Right forelimb (tissue), 1 donor: ENCODE measurements at places on chromosomes 16 and 17.

- no peak for DNase-seq
Observed at GRCh38 chr16:81117436-81117835, 21.2 kb upstream of the GCSH start.

DNA sequence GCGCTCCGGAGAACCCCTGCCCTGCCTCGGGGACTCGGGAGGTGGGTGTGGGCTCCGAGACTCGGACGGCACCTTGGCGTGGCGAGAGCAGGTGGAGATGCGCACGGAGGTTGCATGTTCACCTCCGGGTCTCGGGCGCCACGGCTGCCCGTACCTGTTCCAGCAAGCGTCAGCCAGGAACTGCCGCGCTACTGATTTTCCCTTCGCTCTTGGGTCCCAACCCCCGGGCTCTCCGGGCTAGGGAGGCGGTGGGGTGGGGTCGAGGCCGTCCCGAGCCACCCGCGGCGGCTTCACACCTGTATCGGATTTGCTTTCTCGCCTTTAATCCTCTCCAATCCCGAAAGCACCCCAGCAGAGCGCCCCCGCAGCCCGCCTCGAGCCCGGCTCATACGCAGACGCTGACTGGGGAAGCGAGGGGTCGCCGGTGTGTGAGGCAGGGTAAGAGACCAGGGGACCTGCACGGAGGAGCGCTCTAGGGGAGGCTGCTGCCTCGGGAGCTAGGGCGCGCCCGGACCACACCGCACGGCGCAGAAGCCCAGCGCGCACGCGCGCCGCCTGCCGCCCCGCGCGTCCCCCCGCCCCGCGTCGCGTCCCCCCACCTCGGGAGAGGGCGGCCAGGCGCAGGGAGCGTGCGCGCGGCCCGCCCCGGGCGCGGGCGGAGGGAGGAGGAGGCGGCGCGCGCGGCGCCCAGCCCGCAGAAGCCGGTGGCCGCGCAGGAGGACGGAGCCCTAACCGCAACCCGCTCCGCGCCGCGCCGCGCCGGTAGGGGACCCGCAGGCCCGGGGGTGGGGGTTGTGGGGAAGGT is at the start of gene DUSP14:
TSS of gene DUSP14 (plus strand) at position 695 of the 805 bp plus-strand sequence. CDS start 22,382 bp downstream, outside the sequence.
- peak; percentile 87 for DNase-seq

DNA sequence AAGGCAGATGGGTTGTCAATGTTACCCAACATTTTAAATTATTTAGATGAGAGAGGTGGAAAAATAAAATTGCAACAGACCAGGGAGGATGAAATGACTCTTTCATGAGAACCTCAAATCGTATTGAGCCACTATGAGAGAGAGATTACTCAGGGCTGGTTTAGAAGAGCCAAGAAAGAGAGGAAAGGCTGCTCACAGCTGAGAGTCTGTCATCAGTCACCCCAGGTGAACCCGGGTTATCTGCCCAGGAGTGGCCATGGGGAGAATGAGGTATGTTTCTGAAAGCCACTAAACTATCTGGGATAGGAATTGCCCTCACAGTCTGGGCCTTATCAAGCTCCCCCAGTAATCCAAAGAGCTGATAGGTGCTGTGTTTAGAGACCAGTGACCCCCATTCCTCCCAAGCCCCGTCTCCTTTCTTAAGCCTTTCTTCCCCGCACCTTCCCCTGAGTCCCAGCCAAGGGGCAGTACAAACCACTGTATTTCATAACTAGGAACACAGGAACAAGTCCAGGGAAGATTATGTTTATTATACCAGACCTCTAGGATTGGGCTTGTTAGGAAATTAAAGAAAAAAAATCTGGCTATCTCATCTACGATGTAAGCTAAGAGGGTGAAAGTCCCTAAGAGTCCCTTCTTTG is 158.9 kb upstream of the NOL11 start:
- DNase-seq: no peak

DNA sequence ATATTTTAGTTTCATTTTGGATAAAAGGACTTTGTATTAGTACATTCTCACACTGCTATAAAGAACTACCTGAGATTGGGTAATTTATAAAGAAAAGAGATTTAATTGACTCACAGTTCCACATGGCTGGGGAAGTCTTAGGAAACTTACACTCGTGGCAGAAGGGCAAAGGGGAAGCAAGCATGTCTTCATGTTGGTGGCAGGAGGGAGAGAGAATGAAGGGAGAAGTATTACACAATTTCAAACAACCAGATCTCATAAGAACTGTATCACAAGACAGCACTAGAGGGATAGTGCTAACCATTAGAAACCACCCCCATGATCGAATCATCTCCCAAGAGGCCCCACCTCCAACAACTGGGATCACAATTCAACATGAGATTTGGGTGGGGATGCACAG is 142.9 kb downstream of the USP31 start:
- DNase-seq: no peak

- no peak for DNase-seq
Observed at GRCh38 chr17:31869797-31870568, 10.9 kb upstream of the COPRS start.

DNA sequence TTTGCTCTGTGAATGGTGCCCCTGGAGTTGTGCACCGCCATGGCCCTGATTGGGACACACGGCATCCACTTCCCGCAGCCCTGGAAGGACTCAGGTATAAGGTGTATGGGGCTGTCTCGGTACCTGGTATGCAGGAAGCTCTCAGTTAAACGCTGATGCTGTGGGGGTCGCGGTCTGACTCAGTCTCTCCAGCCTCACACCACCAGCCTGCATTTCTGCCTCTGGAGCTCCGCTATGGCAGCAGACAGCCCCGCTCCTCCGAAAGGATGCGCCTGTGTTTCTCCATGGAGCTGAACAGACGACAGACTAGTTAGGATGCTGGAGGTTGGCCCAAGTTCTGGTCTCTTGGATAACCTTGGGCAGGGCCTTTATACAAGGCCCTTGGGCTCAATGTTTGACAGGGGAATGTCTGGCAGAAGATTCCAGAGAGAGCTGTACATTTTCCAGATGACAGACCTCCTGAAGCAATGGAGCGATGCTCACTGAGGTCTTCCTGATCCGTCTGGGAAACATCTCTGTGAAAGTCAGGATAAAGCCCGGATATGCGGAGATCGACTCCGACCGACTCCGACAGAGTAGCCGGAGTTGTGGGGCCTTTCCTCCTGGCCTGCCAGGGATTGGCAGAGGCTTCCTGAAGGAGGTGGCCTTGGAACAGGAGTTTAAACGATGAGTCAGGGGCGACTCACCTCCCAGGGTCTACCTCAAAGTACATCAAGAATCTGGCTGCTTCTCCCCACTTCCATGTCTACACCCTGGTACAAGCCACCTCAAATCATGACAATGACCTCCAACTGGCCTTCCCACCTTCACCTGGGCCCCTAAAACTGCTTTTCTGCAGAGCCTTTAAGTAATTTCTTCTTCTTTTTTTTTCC is 21.9 kb upstream of the BCAR1 start:
- no peak for DNase-seq

DNA sequence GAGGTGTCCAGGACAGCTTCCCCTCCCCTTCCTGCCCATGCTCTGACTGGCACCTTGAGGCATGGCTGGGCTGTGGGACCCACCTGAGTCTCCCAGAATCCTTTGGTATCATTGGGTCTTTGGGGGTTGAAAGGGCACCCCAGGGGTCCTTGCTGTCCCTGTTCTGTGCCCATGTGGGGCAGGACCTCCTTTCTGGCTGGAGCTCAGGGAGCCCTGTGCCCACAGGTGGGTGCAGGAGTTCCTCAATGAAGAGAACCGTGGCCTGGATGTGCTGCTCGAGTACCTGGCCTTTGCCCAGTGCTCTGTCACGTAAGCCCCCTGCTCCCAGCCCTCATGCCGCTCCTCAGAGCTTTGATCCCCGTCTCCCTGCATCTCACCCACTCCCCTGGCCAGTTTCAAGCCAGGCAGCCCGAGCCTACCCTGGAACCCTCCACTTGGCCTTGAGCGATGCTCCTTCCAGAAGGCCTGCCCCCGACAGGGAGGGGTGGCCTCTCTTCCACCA is 11.8 kb downstream of the FMNL1 start:
- no peak for DNase-seq

DNA sequence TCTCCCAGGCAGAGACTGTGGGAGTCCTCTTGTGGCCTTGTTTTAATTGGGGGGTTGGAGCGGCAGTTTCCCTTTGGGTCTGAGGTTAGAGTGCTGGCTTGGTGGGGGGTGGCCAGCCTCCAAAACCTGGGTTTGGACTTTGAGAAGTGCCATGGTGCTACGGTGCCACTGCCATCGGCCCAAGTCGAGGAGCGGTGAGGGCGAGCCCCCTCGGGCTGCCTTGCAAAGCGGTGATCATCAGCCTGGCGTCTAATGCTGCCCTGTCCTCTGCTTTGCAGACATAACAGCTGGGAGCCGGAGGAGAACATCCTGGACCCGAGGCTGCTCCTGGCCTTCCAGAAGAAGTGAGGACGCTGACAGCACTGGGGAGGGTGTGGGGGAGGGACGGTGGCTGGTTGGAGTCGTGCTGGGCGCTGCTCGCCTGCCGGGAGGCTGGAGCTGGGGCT is 1.2 kb downstream of the CBX2 start:
- DNase-seq: no peak

DNA sequence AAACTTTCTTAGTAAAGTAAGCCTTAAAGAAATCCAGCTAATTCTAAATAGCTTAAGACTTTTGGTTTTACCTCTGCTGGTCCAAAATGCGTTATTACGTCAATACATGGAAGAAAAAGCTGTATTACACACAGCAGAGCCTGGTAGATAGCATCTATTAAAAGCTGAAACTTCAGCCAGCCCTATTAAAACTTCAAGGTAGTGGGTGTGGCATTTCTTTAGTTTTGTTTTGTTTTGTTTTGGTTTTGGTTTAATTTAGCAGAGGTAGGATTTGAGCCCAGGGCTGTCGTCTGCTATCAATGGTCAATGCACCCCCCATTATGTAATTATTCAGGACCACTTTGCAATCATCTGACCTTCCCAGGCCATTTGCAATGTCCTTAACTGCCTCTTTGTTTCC is 318.4 kb upstream of the MAF start:
- DNase-seq: no peak

- DNase-seq: no peak
Observed at GRCh38 chr17:83185023-83186002, 105.9 kb downstream of the METRNL start.

DNA sequence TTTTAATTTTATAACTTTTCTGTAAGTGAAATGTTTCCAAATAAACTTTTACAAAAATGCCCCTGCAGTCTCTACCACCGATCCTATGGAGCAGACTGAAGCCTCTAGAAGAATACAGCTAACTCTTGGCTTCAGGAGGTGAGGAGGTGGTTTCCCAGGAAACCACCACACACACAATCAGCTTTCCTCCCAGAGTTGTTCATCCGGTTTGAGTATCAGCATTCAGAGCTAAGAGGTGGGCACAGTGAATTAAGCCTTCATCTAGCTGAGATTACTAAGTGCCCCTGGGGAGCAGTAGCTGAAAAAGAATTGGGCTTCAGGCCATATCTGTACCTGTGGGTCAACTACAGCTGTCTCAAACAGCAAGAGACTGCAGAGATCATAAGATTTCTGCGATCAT is 139.7 kb downstream of the AATF start:
- DNase-seq: no peak

DNA sequence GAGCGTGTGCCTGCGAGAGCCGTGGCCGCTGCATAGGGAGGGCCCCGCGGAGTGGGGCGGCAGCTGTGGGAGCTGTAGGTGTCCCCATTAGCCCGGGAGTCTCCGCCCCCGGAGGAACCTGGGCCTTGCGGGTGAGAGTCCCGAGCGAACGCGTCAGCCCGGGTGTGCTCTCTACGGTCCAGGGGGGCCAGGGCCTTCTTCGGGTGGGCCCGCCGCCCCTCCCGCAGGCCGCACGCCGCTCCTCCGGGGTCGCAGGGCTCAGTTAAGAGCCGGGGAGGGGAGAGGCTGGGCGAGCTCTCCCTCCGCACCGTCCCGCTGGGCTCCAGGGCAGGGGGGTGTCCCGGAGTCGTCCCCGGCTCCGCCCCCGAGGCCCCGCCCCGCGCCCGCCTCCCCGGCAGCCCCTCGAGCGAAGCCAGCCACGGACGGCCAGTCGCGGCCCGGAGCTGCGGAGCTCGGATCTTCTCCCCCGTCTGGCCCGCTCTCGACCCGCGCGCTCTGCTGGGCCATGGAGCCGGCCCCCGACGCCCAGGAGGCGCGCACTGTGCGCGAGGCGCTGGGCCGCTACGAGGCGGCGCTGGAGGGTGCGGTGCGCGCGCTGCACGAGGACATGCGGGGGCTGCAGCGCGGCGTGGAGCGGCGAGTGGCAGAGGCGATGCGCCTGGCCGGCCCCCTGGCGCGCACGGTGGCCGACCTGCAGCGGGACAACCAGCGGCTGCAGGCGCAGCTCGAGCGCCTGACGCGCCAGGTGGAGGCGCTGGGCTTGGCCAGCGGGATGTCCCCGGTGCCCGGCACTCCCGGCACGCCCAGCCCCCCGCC is at the start of gene SMTNL2:
TSS of gene SMTNL2 (plus strand) at position 429 of the 816 bp plus-strand sequence. CDS start at position 506, 77 bp downstream.
- DNase-seq: peak; percentile 64

DNA sequence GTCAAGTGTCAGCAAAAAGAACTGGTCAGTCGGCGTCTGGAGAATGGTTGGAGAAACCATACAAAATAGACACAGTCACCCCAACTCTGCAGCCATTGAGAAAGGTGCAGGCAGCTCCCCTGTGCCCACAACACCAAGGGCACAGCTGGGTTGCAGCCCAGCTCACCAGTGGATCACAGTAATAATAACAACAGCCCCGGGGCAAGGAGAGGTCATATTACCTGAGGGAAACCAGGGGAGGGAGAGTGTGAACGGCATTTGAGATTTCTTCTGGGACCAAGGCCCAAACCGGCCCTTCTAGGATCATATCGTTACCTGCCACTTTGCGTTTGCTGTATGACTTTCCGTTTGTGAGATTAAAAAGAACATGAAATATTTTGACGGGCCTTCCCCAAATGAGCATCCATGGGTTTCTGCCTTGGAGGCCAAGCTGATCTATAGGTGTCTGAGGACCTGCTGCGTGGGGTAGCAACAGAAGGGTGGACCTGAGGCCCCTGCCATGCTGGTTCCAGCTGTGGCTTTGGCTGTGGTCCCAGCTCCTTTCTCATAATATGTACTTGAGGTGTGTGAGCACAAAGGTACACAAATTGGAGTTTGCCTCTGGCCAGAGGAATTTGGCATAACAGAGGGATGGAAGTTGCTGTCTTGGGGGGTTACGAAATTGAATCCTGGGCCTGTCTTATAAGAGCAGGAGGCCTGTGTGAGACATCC is 154.6 kb downstream of the CMIP start:
- no peak for DNase-seq

DNA sequence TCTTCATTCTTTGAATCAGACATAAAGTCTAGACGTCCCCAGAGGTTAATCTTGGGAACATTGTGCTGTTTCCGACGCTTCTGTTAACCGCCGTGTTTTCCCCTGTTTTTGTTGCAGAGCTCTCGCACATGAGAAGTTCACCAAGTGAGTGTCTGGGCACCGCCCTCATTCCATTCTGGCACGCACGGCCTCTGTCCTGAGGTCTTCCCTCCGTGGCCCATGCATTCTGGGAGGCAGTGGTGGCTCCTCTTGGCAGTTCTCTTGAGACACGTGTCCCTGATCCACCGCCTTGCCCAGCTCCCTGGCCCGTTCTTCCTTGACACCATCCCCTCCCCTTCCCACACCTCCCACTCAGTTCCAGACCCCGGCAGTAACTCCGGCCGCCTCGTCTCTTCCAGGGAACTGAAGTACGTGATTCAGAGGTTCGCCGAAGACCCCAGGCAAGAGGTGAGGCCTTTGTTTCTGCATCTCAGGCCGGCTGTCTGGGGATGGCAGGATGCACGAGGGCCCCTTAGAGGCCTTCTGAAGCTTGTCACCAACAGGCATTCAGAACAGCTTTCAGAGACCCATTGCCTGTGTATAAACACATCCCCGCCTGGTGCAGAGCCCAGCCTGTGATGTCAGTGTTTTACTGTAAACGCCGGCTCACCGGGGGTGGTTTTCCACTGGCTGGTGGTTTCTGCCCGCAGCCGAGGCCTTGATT is 85.9 kb upstream of the PLCG2 start:
- DNase-seq: no peak

GRCh38 chr17:40129498-40129897 is 7.7 kb downstream of the MSL1 start:
- no peak for DNase-seq

- no peak for DNase-seq
Observed at GRCh38 chr17:66508896-66509844, 206.8 kb downstream of the PRKCA start.
